Placental pericyte (primary cell): ENCODE measurements at places on chromosomes 4 and X. TPM values are rescaled to one million over a fixed set of nuclear protein-coding genes. Genes with fewer than 3 reads are reported as not detected.

Gene TEC
- total RNA-seq = under 0.01 and 0.72 TPM in 2 replicates

Gene LEF1
- 0.44 and 5.6 TPM in 2 replicates for total RNA-seq

Gene GPR50
- not detected in 2 replicates for total RNA-seq

Gene CDS1
- total RNA-seq = under 0.01 TPM in 1 of 2 replicates, not detected in the other

Gene PCDH7
- 2.2 and 10.7 TPM in 2 replicates for total RNA-seq

Gene SSX1
- total RNA-seq = not detected in 2 replicates

Gene USP17L27
- total RNA-seq = not detected in 2 replicates

Gene MAOA
- total RNA-seq = 0.44 and 1.0 TPM in 2 replicates

Gene CT45A1
- total RNA-seq = not detected in 2 replicates

Gene VCX2
- total RNA-seq = not detected in 2 replicates

Gene LGI2
- not detected in 2 replicates for total RNA-seq

Gene OPN1LW
- total RNA-seq = not detected in 2 replicates

Gene PCDH10
- 17.3 and 21.6 TPM in 2 replicates for total RNA-seq

Gene SSX4
- not detected in 2 replicates for total RNA-seq

Gene NMU
- not detected in 2 replicates for total RNA-seq

Gene C4orf50
- total RNA-seq = not detected in 2 replicates

Gene MAGEE1
- total RNA-seq = under 0.01 and 0.29 TPM in 2 replicates

Gene ARMCX2
- total RNA-seq = 48.1 and 68.6 TPM in 2 replicates

Gene CTAG2
- 0.22 TPM in 1 of 2 replicates, not detected in the other for total RNA-seq

Gene STS
- total RNA-seq = 3.3 and 4.3 TPM in 2 replicates

Gene KANTR
- total RNA-seq = 5.0 and 12.3 TPM in 2 replicates

Gene PDLIM3
- 67.2 and 98.6 TPM in 2 replicates for total RNA-seq

Gene MAGEA2B
- total RNA-seq = not detected in 2 replicates
